Posterior cingulate gyrus (tissue), 11 donors: ENCODE measurements at places on chromosomes 7 and 10.

DNA sequence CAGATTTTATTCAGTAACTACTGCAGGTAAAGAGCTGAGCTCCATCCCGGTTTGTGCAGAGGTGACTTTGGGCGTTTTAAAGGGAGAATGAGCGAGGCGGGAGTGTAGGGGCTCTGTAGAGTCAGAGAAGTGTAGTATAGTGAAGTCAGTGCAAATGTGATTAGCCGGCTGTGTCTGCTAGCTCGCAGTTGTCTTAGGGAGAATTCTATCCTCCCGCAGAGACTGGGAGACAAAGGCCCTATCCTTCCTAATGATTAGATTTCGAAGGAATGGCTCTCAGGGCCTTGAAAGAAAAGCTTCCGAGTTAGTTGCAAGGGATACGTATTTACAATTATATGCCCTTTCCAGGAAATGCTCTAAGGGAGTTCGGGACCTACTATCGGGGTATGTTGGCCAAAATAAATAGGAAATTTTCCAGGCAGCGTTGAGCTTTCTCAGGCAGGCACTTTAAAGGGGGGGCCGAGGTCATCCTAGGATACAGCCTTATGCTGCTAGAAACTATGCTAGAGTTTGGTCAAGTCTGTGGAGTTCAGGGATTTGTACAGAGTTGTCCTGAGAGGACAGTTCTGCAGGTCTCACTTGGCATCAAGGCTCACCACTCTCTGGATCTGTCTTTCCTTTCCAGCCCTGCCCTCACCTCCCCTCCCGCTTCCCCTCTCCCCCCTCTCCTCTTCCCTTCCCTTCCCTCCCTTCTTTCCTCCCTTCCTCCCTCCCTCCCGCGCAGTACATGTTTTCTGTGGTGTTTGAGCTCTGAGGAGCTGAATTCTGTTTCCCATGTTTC, 825 bp downstream of the MRPL32 start:
- DNase-seq, result no peak

DNA sequence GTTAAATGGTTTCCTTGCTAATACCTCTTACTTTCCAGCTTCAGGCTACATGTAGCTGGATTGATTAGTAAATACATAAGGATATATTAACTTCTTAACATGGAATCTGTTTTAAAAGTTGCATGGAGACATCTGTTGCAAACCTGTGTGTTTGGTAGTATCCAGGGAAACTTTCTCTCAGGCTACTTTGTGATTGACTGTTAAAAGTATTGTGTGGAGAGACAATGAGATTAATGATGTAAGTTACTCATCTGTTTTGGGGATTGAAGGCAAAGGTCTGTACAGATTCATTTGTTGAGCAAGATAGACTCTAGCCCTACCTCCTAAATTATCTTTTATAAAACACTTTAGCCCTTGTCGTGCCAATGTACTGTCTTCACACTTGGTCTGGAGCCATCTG, 6.6 kb downstream of the CREB5 start:
- no peak for DNase-seq

DNA sequence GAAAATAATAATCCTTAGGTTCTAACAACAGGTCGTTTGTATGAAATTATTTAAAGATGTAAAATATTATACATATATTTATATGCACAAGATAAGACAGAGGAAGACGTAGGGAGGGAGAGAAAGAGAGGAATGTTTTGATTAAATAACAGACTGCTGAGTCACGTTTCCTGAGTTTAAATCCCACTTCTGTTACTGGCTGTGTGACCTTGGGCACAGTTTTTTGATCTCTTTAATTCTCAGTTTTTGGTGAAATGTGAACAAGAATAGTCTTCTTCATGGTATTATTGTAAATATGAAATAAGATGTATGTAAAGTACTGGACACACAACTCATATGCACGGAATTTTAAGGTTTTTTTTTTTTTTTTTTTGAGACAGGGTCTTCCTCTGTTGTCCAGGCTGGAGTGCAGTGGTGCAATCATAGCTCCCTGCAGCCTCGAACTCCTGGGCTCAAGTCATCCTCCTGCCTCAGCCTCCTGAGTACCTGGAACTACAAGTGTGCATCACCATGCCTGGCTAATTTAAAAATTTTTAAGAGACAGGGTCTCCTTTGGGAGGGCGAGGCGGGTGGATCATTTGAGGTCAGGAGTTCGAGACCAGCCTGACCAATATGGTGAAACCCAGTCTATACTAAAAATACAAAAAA, 42.6 kb downstream of the BAMBI start:
- DNase-seq, result no peak

- DNase-seq, result no peak
These were observed 1.1 kb downstream of the ASL start for GRCh38 chr7:66076462-66077329.

GRCh38 chr10:42936580-42936979, 140.3 kb upstream of the RET start:
- DNase-seq, result no peak

GRCh38 chr10:68440898-68441297, 30.9 kb downstream of the DNA2 start:
- no peak for DNase-seq

DNA sequence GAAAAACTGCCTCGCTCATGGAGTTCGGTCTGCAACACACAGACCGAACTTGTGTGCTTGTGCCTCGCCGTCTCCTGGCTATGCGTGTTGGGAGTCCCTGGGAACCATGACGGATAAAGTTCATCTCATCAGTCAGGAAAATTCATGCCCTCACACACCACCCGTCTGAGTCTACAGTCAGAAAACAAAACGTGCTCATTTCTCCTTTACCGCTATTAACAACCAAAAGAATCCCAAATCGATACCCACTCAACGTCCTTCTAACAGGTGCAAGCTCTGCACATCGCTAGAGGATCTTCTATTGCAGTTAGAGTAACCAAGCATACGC, 13.6 kb downstream of the CNPY1 start:
- DNase-seq, result peak; percentile 11

DNA sequence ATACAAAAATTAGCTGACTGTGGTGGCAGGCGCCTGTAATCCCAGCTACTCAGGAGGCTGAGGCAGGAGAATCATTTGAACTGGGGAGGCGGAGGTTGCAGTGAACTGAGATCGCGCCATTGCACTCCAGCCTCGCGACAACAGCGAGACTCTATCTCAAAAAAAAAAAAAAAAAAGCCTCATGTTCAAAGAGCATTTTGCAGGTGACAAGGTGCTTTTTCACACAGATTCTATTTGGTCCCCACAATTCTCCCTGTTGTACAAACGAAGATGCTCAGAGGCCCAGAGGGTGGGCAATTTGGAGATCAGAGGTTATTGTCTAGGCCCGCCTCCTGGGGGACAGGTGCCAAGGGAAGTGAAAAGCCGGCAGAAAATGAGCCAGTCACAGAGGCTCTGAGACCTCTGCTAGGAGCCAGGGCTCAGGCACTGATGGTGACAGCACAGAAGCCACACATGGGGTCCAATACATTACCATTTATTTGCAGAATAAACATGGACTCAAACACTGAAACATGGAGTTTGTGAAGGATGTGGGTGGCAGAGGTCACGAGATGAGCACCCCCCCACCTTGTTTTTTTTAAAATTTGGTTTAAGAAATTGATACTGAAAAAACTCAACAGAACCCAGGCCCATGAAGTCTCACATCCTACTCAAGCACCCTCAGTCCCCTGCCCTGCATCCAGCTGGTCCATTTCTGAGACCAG, 882 bp upstream of the GAL3ST4 start:
- DNase-seq, result no peak

GRCh38 chr7:94067047-94067446, 62.9 kb upstream of the BET1 start:
- no peak for DNase-seq

DNA sequence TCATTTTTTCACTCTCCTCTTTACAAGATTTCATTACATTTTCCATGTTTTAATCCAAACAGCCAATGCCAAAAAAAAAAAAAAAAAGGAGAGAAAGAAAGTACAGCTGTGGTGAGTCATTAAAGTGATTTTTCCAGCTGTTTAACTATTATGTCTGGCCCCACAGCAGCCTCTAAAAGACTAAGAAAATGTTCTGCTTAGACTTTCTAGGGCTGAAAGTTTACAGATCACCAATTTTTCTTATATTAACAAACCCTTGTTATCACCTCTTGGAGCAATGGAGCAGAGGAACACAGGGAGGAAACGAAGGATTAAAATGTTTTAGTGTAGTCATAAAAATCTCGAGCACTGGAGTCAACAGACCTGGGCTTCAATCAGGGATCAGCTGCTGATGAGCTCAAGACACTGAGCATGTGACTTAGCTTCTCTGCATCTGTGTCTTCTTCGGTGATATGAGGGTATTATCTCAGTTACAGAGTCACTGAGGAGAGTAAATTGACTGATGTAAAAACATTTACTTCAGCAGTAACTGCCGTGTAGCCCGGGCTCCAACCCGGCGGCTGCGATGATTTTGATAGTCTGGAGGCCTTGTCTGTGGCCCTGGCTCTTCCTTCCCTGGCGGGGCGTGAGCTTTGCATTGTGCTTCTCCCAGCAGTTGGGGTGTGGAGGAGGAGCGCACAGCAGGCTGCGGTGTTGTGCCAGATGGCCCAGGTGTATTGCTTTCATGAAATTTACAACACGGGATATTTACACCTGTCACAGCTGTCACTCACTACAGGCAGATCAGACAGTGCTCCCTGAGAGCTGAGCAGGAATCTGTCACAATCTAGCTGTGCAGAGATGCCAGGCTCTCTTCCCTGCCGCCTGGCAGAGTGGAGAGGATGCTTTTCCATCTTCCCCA, 298.3 kb upstream of the FZD8 start:
- no peak for DNase-seq

DNA sequence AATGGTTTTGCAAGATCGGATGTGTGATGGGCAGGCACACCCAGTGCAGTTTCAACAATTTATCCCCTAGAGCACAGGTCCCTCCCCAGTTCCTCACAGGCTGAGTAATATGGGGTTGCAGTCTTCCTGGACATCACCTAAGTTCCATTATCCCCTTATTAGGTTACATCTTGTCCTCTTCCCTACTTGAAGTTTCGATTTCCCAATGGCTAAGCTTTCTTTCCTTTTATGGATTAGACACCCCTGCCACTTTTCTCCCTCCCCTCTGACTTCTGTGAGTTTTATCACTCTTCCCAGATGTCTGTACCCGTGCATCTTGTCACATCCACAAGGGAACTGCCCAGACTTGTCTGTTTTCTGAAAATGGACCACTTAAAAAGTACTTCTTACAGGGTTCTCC, 2.4 kb upstream of the NIPSNAP2 start:
- no peak for DNase-seq

GRCh38 chr7:2736411-2736914, 48.5 kb downstream of the AMZ1 start:
- DNase-seq, result no peak

DNA sequence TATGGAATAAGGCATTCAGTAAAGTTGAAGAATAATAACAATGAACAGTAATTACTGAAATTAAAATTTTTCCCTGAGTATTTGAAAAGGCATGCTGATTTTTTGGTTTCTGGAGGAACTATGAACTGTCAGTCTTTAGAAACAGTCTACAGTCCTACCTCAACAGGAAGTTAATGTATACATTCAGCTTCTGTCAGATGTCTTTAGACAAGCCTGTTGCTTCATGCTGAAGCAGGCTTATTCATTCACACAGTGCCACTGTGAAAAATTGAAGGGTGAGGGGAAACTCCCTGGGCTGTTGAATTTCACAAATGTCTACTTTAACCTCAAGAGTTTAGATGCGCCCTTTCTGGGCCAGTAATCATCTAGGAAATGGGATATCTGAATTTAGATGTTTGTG, 3.5 kb downstream of the NRF1 start:
- no peak for DNase-seq

DNA sequence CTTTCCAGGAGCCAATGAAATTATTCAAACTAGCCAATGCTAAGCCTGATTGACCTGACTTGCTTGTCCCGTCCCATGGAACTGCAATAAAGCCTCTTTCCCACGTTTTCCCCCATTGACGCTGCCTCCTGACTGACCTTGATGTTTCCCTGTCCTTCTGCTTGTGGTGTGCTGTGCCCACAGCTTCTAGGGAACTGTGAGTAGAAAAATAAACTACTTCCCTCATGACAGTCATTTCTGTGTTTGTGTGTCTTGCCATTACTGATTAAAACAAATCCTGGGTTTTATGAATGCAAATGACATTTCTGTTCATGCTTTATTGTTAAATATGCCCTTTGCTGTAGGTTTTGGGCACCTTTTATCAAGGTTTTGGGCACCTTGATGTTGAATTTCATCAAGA, 91.3 kb upstream of the ABI1 start:
- DNase-seq, result no peak

GRCh38 chr10:64175271-64175962, 654.2 kb downstream of the REEP3 start:
- DNase-seq, result no peak

- DNase-seq, result no peak
These were observed 5.3 kb downstream of the MEOX2 start for GRCh38 chr7:15681186-15681585.

- DNase-seq, result no peak
These were observed 98.3 kb upstream of the ARHGAP21 start for GRCh38 chr10:24821986-24822385.

- DNase-seq, result no peak
These were observed 2.6 kb downstream of the BZW2 start for GRCh38 chr7:16648551-16648950.

DNA sequence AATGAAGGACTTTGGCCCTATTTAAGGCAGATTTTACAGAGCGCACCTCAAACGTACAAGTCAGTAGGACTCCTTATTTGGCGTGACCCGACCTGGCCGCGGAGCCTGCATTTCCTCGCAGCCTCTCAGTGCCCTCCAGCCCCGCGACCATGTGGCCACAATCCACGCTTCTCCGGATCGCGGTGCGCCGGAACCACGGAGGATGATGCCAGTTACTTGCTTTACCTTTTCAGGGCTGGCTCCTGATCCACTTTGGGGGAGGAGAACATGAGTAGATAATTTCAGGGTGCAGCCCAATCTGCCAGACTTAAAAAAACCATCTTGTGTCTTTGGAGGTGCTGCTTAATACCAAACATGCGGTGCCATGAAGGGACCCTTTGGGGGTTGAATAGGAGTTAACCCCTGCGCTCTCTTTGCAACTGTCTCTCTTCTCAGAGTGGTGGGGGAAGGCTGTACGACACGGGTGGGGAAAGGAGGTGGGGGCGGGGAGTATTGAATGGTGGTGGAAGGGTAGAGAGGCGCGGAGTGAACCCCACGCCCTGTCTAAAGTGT, 1.5 kb downstream of the FRAT1 start:
- DNase-seq, result peak; percentile 75

DNA sequence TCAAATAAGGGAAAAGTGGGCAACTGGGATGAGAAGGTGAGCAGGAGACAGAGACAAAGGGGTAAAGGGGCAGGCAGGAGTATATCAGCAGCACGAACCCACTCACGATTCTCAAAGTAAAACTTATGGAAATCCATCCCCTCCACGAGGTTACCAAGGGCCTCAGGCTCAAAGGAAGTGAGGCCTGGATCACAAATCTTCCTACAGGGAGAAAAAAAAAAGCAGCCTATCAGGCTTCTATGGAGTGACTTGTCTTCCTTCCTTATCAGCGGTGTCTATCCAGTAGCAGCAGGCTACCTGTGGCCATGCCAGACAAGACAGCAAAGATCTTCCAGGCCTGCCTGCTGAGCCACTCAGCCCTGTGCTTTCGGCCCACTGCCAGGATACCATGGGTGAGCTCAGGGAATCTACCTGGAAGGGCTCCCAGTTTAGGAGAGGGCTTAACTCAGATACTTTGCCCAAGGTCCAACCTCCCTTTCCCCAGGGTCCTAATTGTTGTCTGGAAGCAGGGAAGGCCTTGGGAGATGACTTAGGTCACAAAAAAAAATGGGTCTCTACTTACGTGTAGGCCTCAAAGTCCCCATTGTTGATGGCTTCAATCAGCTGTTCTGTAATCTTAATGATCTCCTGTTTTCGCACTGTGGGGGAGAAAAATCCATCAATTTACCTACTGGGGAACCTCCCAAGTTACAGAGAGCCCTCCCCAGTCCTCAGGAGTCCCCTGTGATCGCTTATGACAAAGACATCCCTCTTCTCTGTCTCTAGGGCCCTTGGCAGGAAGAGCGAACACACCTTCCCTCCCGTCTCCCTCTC, 5.7 kb upstream of the NDST2 start:
- no peak for DNase-seq
